Femur (tissue), 1 donor: ENCODE measurements at places on chromosomes 12 and 14.

DNA sequence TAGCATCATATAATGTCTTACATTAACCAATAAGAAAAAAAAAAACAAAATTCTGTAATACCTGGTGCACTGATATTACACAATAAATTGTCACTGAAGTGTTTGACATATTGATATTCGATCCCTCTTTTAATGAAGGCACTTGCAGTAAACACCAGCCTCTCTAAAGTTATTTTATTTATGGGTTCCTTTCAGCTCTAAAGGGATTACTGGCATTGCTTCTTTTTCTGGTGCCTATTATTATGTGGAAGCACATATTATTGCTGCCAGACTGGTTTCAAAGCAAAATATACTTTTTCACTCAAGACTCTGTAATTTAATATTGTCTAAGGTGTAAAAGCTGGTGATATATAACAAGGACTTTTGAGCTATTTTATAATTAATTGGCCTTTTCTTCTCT lies 1090.5 kb downstream of the TRHDE start:
- no peak for DNase-seq

- DNase-seq, result no peak
Measured at GRCh38 chr14:75449696-75450095, 21.9 kb downstream of the JDP2 start.

- DNase-seq, result no peak
Measured at GRCh38 chr12:99389751-99390150, 257.8 kb upstream of the GARIN6 start.

GRCh38 chr12:89185889-89186288 lies 166.4 kb downstream of the DUSP6 start:
- no peak for DNase-seq

DNA sequence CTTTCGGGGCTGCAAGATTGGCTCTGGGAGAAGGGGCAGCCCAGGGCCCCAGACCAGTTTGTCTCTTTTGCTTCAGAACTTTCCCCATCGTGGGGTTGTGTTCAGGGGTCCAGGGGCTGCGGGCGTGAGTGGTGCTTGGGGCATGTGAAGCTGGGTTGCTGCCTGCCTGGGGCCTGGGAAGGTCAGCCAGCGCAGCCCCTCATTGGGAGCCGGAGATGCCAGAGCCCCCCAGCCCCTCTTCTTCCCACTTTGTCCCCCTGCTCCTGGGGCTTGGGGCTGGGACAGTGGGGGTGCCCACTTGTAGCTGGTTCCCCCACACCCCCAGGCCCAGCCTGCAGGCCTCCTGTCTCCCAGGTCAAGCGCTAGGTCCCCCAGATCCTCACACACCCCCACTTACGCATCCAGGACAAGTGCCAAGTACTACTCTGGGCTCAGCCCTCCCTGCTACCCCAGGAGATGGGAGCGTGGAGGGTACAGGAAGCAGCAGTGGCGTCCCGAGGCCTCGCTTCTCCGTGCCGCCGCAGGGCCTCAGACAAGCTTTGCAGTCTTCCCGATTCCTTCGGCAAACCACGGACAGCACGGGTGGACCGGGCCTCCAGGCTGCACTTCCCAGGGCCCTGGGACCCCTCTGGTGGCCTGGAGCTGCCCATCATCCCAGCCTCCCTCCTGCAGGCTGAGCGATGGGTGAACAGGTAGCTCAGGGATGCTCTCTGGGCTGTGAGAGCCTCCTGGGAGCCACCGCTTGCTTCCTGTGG lies 41.5 kb downstream of the PACS2 start:
- no peak for DNase-seq

GRCh38 chr14:69055999-69056788 lies 77.1 kb upstream of the ACTN1 start:
- DNase-seq, result no peak

DNA sequence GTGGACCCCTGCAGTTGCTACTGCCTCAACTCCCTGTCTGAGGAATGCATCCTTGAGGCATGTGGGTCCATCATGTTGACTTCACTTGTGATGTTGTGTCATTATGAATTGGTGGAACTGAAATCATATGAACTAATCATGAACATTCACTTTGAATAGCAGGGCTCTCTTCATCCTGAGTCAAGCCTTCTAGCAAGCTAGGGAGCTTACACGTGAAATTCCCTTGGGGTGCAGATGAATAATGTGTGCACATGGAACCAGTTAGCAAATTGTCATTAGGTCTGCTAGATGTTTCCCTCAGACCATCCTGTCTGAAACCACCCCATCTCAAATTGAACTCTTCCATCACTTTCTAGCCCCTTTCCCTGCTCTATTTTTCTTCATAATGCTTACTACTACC lies 3.6 kb downstream of the COQ6 start:
- DNase-seq, result no peak

DNA sequence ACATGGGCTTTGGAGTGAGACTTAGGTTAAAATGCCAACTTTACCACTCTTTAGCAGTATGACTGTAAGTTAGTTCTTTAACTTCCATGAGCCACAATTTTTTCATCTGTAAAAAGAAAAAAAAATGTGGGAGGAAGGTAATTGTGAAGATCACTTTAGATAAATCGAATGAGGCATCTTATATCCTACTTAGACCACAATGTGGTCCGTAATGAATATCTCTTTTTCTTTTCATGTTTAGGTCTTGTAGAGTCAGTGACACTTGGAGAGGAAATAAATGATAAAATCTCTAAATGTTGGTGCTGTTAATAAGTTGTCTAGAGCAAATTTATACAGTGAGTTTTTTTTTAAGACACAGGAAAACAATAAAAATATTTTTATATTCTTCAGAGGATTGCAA lies 34.3 kb downstream of the RGS6 start:
- DNase-seq, result no peak
